ENCODE measurements at places on chromosomes 5 and 9.

- no peak for DNase-seq
These were observed 411.6 kb downstream of the BNC2 start for GRCh38 chr9:16458696-16459420.

GRCh38 chr9:136990242-136990911, 1.8 kb upstream of the PAXX start:
- DNase-seq: no peak

DNA sequence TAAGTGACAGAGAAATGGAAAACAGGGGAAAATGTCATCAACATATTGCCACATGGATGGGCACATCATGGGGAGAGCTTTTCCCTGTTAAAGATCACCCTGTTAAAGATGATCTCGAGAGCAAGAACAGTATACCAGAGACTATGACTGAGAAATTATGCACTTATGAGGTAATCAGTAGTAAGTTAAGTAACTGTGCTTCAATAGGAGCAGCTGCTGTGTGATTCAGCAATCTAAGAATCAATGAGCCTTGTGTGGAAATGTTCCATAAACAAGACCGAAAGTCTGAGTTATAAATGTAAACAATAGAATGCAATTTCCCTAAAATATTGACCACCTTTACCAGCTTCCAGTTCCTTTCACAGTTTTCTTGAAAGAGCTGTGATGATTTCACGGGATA, 582.3 kb downstream of the CAAP1 start:
- DNase-seq: no peak

GRCh38 chr5:92207151-92207550, 824.0 kb upstream of the ARRDC3 start:
- DNase-seq: no peak

GRCh38 chr5:13660072-13660471, 284.4 kb downstream of the DNAH5 start:
- DNase-seq: no peak

DNA sequence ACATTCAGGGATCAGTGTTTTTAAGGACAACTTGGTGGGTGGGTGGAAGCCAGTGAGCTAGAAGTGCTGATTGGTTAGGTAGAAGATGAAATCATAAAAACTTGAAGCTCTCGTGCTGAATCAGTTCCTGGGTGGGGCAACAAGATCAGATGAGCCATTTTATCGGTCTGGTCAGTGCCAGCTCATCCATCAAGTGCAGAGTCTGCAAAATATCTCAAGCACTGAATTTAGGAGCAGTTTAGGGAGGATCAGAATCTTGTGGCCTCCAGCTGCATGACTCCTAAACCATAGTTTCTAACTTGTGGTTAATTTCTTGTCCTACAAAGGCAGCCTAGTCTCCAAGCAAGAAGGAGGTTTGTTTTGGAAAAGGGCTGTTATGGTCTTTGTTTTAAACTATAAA, 166.4 kb downstream of the FAM170A start:
- DNase-seq: no peak

DNA sequence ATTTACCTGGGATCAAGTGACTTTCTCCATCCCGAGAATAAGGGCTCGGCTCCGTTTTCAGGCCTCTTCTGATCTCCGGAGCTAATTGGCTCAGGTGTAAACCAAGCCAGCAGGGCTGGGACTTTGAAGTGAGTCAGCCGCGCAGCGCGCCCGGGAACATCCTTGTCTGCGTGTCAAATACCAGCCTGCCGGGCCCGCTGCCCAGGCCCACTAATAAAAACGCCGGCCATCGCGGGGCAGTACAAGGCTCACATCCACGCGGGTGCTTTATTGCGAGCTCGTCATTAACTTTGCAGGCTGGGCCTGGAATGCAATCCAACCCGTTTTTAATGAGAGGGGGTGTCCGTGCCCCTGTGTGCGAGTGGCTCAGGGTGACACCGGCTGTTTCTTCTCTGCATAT, 416.8 kb downstream of the IRX2 start:
- no peak for DNase-seq

DNA sequence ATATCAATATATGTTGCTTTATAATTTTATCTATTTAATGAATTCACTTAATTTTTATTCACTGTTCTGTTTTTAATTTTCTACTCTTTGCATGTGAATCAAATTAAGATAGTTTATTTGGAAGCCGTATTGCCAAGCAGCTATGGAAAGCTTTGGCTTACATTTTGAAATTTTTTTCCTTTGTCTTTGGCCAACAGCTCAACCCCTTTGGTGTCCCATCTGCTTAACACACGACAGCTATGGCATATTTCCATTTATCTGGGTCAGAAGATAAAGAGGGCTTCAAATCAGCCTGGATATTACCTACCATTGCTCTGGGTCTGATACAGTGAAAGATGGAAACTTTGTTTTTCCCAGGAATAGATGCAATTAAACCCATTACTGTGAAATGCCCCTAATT, 201.0 kb downstream of the WDR70 start:
- DNase-seq: no peak

DNA sequence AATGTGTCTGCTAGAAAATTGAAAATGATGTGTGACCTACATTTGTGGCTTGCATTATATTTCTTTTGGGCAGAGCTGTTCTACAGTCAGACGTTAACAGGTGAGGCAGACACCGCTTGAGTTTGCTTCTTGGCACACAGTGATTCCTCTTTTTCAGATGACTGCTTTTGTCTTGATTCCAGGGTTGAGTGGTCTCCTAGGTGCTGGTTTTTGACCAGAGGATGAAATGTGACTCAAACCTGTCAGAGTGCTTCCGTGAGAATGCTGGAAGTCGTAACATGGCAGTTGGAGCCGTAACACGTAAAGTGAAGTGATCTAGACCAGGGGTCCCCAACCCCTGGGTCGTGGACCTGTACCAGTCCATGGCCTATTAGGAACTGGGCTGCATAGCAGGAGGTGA, 28.3 kb upstream of the NDFIP1 start:
- no peak for DNase-seq

DNA sequence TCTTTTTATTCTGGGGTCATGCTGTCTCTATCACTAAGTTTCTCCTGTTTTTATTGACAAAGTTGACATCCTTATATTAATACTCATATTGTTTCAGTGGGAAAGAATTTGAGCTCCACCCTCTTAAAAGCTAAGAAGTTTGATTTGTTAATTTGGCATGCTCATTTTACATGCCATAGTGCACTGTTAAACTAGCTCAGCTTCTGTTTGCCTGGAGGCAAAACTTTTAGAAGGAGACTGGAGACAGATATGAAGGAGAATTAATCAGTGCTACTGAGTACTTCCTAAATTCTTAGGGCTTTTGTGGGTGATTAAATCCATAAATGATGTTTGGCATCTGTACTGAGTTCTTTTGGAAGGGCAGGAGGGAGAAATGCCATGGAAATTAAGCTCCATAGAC, 138.9 kb downstream of the NTRK2 start:
- no peak for DNase-seq

- no peak for DNase-seq
These were observed 62.5 kb upstream of the PSD2 start for GRCh38 chr5:139733010-139733688.

DNA sequence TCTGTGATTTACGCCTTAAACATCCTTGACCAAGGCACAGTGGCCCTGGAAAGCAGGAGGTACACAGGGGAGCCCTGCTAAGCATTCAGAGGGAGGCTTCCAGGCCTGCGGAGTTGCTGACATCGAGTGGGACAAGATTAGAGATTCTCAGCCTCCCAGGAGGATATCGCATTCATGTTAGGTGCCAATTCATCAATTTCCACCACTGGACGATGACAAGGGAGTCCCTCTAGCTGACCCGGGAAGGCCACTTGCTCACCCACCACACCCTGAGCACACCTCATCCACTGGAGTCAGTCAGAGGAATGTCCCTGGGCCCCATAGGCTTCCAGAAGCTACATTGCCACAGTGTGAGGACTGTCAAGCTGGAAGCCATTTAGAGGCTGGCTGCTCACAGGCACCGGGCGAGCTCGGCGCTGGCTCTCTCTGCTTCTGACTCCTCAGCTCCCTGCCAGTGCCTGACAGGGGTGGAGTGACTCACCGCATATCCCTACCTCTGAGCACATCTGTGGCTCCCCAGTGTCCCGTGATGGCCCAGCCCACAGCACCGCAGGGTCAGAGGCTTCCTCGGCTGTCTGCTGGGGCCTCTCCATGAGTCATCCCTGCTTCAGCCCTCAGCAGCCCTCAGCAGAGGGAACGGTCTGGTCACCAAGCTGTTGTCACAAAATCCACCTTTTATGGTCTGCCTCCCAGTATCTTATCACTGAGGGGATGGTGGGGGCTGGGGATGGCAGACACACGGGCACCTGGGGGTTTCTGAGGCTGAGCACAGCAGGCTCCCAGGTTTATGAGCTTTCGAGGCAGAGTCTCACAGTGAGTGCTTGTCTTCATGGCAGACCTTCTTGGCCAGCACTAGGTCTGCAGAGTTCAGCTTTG, 117.5 kb downstream of the ZNF608 start:
- DNase-seq: no peak

DNA sequence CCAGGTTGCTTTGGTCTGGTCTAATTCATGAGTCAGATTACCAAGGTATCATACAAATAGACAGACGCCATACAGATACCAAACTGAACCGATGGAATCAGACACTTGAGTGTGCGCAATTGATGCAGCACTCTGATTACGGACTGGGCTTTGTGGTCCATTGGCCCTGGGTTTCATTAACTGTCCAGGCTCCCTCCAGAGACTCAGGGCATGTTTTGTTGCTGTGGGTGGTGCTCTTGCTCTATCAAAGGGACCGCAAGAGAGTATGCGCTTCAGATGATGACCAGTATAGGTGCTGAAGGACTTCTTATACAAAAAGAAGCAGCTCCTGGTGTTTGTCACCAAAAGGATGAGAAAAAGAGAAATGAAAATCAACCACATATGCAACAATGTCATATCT, 36.9 kb upstream of the ANKRD55 start:
- DNase-seq: no peak

DNA sequence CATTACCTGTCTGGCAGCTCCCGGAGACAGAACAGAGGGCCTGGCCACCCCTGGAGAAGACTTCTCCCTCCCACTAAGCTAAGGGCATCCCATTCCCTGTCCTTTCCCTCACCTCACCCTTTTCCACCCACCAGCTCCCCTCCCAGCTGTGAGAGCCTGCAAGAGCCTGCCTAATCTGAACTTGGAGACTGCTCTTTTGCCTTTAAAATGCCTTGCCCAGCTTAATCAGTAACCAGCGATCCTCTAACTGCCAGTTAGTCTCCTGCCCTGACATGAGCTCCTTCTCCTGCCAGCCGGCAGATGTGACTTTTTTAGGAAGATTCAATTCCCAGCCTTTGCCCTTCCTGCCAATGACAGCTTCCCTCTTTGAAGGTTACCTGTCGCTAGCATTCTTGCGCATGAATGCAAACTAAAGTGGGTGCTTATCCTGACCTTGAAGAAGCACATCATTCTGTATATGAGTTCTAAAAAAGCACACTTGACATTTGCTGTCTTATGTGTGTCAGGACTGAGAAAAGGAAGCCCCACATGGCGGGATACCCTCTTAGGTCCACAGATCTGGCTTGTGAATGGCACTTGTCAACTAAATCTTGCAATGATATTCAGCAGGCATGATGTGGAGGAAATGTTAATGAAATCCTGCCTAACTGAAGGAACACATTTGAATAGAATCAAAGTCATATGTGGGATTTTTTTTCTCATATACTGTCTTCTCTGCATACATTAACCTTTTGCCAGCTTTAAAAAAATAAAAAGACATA, 411.2 kb upstream of the SLC30A5 start:
- DNase-seq: no peak

Measured in stimulated activated CD8-positive, alpha-beta memory T cell treated with anti-CD3 and anti-CD28 coated beads, Interleukin-7, amount 100 ng/mL, for 1 hour (primary cell).